T-cell (primary cell): ENCODE measurements at places on chromosomes 5 and 9.

- H3K27me3 ChIP-seq = no peaks in the 10 kb centered on the region
- H3K27ac ChIP-seq = no peak overlapping the region
- no peaks in the 10 kb centered on the region for H3K36me3 ChIP-seq
- no peaks in the 10 kb centered on the region for H3K4me1 ChIP-seq
These were observed 442.0 kb downstream of the DMRT2 start for GRCh38 chr9:1492156-1492555.

- no peak overlapping the region for H3K27ac ChIP-seq
- H3K27me3 ChIP-seq = no peaks in the 10 kb centered on the region
- no peaks in the 10 kb centered on the region for H3K4me1 ChIP-seq
- H3K36me3 ChIP-seq = no peaks in the 10 kb centered on the region
- no peak for DNase-seq
These were observed 223.7 kb upstream of the GRAMD2B start for GRCh38 chr5:126199467-126199866.

DNA sequence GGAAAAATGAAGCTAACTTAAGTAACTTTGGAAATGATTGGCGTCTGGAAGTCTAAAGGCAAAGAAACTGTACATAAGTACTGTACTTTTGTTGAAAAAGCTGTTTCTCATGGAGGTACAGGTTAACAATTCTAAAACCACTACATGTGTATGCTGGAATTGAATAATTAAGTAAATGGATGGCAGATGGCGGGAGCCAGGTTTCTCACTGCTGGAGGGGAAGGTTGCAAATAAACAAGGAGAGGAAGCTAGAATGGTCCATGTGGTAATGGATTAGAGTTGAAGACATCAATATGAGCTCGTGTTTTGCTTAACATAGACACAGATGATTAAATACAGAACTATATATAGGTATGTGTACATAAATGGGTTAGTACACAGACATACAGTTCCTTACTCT lies 43.2 kb upstream of the ASTN2 start:
- no peaks in the 10 kb centered on the region for H3K36me3 ChIP-seq
- no peak overlapping the region for H3K4me3 ChIP-seq
- H3K27me3 ChIP-seq = no peaks in the 10 kb centered on the region
- no peak for DNase-seq
- no peaks in the 10 kb centered on the region for H3K4me1 ChIP-seq

GRCh38 chr5:146891511-146891910 lies 13.0 kb upstream of the PPP2R2B start:
- no peak for DNase-seq
- H3K27ac ChIP-seq = no peak overlapping the region
- no peaks in the 10 kb centered on the region for H3K4me1 ChIP-seq
- no peaks in the 10 kb centered on the region for H3K36me3 ChIP-seq
- H3K4me3 ChIP-seq = no peak overlapping the region

DNA sequence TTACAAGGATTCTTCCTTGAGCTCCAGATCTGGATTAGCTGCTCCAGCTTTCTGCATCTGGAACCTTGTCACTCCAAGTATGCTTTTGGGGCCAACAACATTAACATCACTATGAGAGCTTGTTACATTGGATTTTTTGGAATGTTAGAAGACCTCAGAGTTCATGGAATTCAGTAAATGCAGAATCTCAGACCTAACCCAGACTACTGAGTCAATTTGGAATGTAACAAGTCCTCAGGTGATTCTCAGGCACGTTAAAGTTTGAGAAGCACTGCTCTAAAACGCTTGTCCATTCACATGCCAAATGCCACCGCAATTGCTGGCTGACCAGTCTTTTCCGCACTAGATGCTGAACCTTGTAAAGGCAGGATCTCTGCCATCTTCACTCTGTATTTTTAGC lies 251.4 kb upstream of the TRIM32 start:
- no peaks in the 10 kb centered on the region for H3K4me1 ChIP-seq
- DNase-seq = no peak
- H3K4me3 ChIP-seq = no peak overlapping the region
- H3K27ac ChIP-seq = no peak overlapping the region
- H3K36me3 ChIP-seq = peaks cover 10% of the 10 kb centered on the region

DNA sequence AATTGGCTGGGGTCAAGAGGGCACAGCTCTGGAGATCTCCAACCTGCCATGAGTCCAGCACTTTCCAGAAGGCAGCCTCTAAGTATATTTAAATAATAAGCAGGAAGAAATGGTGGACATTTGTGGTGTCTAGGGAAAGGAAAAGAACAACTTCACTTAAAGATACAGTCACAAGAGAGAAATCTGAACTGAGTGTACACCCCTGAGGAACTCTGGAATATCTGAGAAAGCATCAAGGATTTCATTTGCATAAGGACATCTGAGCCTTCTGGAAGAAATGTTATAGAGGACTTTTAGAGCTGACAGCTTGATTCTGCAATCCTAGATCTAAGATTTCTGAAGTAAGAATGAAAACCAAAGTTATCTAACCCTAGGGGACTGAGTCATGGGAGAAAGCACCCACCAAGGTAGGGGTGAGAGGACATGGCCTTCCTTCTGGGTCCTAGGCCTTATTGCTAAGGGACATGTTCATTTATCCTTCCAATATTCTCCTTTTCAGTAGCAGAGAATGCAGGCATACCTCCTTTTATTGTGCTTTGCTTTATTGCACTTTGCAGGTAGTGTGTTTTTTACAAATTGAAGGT lies 253.4 kb upstream of the SLC24A2 start:
- H3K27me3 ChIP-seq = no peaks in the 10 kb centered on the region
- no peak for DNase-seq
- peak overlapping the region; percentile 44 for H3K27ac ChIP-seq
- H3K4me3 ChIP-seq = no peak overlapping the region

- peaks cover 18% of the 10 kb centered on the region for H3K4me1 ChIP-seq
- no peaks in the 10 kb centered on the region for H3K36me3 ChIP-seq
- no peak for DNase-seq
- H3K27me3 ChIP-seq = no peaks in the 10 kb centered on the region
- no peak overlapping the region for H3K4me3 ChIP-seq
These were observed 4.2 kb downstream of the GCNT1 start for GRCh38 chr9:76463211-76463610.

GRCh38 chr5:159262472-159262858 lies 625 bp upstream of the UBLCP1 start:
- H3K27ac ChIP-seq = peak overlapping the region; percentile 86
- DNase-seq = no peak
- H3K27me3 ChIP-seq = no peaks in the 10 kb centered on the region
- peak overlapping the region; percentile 99 for H3K4me3 ChIP-seq
- H3K36me3 ChIP-seq = no peaks in the 10 kb centered on the region

DNA sequence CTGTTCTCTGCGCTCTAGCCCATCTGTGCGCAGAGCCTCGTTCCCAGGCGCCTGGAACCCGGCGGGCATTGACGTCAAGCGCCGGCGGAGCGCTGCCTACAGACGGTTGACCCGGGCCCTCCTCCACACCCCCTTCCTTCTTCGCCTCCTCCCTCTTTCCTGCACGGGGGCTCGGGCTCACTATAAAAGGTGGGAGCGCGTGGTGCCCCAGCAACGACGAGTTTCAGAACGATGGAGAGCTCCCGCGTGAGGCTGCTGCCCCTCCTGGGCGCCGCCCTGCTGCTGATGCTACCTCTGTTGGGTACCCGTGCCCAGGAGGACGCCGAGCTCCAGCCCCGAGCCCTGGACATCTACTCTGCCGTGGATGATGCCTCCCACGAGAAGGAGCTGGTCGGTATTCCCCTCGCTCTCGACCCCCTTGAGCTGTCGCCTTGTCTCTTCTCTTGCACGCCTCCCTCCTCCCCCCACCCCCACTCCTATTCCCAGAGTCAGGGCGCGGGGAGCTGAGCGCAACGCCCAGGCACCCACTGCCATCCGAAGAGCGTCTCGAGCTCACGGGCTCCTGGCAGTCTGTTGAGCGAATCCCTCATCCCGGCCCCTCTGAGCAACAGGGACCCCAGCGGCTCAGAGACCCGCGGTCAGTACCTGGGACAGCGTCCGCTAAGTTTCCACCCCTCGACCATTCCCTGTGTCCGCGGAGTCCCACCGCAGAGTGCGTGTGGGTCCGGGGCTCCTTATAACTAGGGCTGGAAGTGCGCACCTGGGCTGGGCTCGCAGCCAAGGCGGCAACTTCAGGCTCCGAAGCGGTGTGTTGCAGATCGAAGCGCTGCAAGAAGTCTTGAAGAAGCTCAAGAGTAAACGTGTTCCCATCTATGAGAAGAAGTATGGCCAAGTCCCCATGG lies at the start of gene CARTPT:
TSS of gene CARTPT (plus strand) at position 213 of the 902 bp plus-strand sequence. CDS start at position 232, 19 bp downstream.
- DNase-seq = no peak
- H3K4me1 ChIP-seq = no peaks in the 10 kb centered on the region
- peaks cover 6% of the 10 kb centered on the region for H3K27me3 ChIP-seq
- H3K4me3 ChIP-seq = no peak within 1 kb of the TSS

- H3K27me3 ChIP-seq = no peaks in the 10 kb centered on the region
- no peak overlapping the region for H3K27ac ChIP-seq
- H3K36me3 ChIP-seq = no peaks in the 10 kb centered on the region
- H3K4me3 ChIP-seq = no peak overlapping the region
- no peak for DNase-seq
These were observed 95.5 kb downstream of the GHR start for GRCh38 chr5:42518595-42519221.

DNA sequence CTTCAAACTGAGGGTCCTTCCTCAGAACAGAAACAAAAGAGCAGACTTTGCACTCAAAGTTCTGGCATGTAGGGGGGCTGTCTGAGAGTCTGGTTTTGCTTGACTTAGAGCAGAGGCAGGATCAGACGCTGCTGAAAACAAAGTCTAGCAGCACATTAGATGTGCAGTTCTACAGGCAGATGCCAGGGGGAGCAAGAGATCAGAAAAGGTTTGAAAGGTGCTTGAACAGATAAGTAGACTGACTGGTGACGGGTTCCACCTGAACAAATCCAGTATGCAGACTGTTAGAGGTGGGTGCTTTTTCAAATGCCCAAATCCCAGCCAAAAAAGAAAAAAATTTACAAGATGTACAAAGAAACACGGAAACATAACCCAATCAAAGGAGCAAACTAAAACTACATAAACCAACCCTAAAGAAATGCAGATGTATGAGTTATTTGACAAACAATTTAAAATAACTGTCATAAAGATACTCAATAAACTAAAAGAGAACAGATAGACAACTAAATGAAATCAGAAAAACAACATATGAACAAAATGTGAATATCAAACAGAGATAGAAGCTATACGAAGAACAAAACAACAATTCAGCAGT lies 194.7 kb upstream of the FREM1 start:
- H3K36me3 ChIP-seq = no peaks in the 10 kb centered on the region
- DNase-seq = no peak
- no peak overlapping the region for H3K27ac ChIP-seq
- no peak overlapping the region for H3K4me3 ChIP-seq
- H3K4me1 ChIP-seq = no peaks in the 10 kb centered on the region

GRCh38 chr9:106621313-106622163 lies 241.4 kb upstream of the ZNF462 start:
- no peak overlapping the region for H3K27ac ChIP-seq
- no peak overlapping the region for H3K4me3 ChIP-seq
- H3K4me1 ChIP-seq = no peaks in the 10 kb centered on the region
- no peak for DNase-seq
- no peaks in the 10 kb centered on the region for H3K36me3 ChIP-seq
- no peaks in the 10 kb centered on the region for H3K27me3 ChIP-seq

- DNase-seq = no peak
- no peak overlapping the region for H3K27ac ChIP-seq
- no peaks in the 10 kb centered on the region for H3K36me3 ChIP-seq
- H3K27me3 ChIP-seq = no peaks in the 10 kb centered on the region
These were observed 167.8 kb downstream of the COL23A1 start for GRCh38 chr5:178422400-178422775.

GRCh38 chr5:74328221-74328630 lies 312.3 kb downstream of the ENC1 start:
- H3K4me3 ChIP-seq = no peak overlapping the region
- no peak overlapping the region for H3K27ac ChIP-seq
- peaks cover 11% of the 10 kb centered on the region for H3K4me1 ChIP-seq
- no peaks in the 10 kb centered on the region for H3K36me3 ChIP-seq
- H3K27me3 ChIP-seq = peaks cover 2% of the 10 kb centered on the region
- DNase-seq = no peak

GRCh38 chr5:35096216-35096615 lies 48.5 kb upstream of the AGXT2 start:
- DNase-seq = no peak
- no peak overlapping the region for H3K27ac ChIP-seq
- no peak overlapping the region for H3K4me3 ChIP-seq
- H3K36me3 ChIP-seq = no peaks in the 10 kb centered on the region
- no peaks in the 10 kb centered on the region for H3K27me3 ChIP-seq
- H3K4me1 ChIP-seq = no peaks in the 10 kb centered on the region

DNA sequence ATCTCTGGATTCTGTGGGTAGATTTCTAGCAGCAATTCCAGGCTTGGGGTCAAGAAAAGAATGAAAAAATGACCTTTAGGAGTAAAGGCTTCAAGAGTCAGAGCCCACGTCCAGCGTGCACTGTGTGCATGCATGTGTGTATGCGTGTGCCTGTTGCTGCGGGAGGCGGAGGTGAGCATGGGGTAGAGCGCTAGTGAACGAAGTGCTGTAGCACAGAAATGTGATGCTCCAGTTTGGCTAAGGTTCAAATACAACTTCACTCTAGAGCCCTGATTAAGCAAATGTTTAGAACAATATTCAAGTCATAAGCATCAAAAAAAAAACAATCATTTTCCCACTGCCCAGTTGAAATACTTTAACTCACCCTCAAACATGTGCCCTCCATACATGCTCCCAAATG lies 403.9 kb downstream of the ZNF608 start:
- H3K27ac ChIP-seq = no peak overlapping the region
- H3K4me3 ChIP-seq = no peak overlapping the region
- DNase-seq = no peak
- no peaks in the 10 kb centered on the region for H3K4me1 ChIP-seq
- no peaks in the 10 kb centered on the region for H3K27me3 ChIP-seq

- no peaks in the 10 kb centered on the region for H3K4me1 ChIP-seq
- H3K27ac ChIP-seq = no peak overlapping the region
- H3K36me3 ChIP-seq = no peaks in the 10 kb centered on the region
- no peak overlapping the region for H3K4me3 ChIP-seq
- DNase-seq = no peak
These were observed 176.3 kb upstream of the PPP1R26 start for GRCh38 chr9:135303280-135303647.

DNA sequence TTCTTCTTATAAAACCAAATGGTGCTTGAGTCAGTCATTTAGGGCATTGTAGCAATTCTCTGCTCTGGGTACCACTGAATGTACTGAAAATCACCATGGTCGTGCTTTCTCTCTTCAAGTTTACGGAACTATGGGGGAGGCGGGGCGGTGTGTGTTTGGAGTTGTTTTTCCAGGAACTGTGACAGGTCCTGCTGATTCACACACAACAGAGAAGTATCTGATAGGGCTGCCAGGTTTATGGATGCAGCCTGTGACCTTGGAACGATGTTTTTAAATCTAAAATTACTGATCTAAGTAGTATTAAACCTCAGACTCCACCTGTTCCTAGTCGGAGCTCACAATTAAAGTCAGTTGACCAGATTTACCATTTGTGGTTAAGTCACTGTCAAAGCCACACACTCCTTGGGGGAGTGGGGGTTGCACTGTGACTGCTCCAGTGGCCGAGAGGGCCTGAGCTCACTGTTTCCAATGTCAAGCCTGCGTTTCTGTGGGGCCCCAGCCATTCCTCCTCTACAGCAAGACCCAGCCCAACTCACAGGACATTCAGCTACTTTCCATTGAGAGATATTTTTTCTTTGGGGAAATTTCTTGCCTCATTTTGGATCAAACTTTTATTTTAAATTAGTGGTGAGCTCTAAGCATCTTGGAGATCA lies 44.4 kb downstream of the GADD45G start:
- no peak overlapping the region for H3K27ac ChIP-seq
- DNase-seq = no peak
- H3K27me3 ChIP-seq = no peaks in the 10 kb centered on the region

GRCh38 chr9:135290086-135290485 lies 189.5 kb upstream of the PPP1R26 start:
- no peak for DNase-seq
- H3K36me3 ChIP-seq = no peaks in the 10 kb centered on the region
- no peaks in the 10 kb centered on the region for H3K27me3 ChIP-seq
- no peaks in the 10 kb centered on the region for H3K4me1 ChIP-seq
